ENCODE measurements at places on chromosomes 4 and X.

DNA sequence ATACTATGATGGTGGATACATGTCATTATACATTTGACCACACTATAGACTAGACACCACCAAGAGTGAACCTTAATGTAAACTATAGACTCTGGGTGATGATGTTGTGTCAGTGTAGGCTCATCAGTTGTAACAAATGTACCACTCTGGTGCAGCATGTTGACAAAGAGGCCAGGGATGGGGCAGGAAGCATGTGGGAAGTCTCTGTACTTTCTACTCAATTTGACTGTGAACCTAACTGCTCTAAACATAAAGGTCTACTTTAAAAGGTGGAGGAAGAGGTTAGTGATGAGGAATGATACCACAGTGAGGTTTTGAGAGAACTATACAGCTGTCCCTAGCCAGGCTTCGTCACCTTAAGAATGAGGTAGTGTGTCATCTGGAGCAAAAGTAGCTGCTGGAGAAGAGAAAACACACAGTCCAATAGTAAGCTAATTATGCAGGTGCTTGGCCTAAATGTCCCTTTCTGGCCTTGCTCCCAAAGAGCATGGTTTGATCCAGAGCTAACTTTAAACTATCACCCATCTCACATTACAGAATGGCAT, 38.4 kb downstream of the GRSF1 start:
- no peak for DNase-seq

DNA sequence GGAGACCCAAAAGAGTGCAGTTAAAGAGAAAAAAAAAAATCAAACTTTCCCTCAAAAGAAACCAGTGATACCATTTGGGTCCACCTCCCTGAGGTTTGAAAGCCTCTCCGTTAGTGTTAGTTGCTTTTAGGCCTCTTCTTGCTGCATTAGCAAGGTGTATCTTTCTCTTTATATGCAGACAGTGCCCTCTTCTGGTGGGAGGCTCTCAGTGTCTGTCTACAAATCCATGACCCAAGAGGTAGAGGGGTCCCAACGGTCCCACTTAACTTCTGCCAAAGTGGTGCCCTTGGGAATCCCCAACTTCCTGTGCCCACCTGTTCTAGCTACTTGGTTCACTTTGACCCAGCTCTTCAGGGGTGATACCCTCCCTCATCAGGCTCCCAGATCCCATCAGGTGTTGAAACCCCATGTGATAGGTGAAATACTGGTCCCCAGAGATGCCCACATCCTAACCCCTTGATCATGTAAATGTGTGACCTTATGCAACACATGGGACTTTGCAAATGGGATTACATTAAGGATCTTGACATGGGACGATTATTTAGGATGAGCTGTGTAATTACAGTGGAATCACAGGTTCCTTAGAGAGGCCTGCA, 63.7 kb upstream of the CD99 start:
- DNase-seq = peak; percentile 40

DNA sequence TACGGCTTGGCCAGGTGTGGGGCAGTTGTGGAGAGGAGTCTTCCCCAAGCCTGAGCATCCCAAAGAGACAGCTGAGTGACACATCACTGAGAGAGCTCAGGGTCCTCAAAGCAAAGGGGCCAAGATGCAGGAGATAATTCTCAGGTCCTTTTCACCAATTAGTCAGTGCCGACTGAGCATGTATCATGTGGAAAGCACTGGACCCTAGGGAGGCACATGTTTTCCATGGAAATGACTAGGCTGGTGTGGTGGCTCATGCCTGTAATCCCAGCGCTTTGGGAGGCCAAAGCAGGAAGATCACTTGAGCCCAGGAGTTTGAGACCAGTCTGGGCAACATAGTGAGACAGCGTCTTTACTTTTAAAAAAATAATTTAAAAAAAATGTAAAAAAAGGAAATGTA, 67.3 kb upstream of the PRPS1 start:
- DNase-seq = no peak

DNA sequence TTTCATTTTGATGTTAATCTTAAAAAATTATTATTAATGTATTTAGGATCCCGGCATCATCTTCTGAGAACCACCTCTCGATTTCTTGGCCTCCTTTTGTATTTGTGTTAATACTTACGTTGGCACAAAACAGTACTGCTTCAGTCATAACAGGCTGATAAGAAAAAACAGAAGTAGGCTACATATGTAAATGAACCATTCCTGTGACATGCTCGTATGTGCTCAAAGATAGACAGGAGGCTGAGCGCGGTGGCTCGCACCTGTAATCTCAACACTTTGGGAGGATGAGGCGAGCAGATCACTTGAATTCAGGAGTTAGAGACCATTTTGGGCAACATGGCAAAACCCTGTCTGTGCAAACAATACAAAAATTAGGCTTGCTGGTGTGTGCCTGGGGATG, 109.4 kb upstream of the H2AZ1 start:
- DNase-seq = no peak

GRCh38 chr4:11546391-11547175, 117.9 kb upstream of the HS3ST1 start:
- DNase-seq = no peak

DNA sequence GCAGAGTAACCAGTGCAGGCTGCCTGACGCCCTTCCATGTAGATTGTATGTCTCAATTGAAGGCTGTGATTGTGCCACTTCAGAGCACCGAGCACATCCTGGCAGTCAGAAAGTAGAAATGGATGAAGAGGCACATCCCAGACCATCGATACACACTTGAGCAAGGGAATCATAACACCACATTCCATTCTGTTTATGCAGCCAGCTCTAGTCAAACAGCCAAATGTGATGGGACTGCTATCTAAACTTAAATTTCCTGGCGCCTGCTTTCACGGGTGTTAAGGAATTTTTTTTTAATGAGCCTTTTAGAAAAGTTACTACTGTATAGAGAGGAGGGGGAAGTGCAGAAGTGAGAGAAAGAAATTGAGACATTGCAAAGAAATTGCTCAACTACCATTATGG, 84.4 kb downstream of the PPARGC1A start:
- DNase-seq = no peak

GRCh38 chrX:48468693-48469691, 1.1 kb downstream of the SLC38A5 start:
- peak; percentile 54 for DNase-seq

DNA sequence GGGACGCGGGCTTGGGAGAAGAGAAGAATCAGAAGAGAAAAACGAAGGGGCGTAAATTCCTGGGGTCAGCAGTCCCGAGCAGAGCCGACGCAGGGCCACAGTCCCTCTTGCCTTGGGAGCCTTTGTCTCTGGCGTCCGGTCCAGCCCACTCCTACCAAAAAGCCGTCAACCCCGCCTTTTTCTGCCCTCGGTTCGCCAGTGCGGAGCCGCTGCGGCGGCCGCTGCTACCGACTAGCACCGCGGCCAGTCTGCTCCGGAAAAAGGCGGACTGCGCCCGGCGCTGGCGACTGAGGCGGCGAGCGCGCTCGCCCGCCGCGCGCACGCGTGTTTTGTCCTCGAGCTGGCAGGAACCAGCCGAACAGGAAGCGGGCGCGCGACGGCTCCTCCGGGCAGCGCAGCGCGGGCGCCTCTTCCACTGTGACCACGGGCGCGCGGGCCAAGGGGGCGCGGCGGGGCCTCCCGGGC, 502 bp downstream of the HNRNPDL start:
- no peak for DNase-seq

DNA sequence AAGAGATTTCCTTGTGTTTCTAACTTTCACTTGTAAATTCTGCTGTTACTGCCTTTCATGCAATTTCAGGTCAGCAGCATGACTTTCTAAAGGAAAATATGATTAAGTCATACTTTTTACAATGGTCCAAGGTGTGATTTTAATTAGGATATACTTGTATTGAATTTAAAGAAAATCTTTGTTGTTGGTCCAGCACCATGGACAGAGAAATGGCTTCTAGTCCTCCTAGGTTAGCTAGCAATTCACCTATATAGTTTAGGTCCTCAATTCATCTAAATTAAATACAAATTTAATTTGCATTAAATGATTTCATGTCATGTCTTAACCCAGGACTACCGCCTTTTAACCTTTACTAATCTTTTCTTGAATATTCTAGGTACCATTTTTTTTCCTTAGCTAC, 304.9 kb upstream of the RPS6KA3 start:
- DNase-seq = no peak

DNA sequence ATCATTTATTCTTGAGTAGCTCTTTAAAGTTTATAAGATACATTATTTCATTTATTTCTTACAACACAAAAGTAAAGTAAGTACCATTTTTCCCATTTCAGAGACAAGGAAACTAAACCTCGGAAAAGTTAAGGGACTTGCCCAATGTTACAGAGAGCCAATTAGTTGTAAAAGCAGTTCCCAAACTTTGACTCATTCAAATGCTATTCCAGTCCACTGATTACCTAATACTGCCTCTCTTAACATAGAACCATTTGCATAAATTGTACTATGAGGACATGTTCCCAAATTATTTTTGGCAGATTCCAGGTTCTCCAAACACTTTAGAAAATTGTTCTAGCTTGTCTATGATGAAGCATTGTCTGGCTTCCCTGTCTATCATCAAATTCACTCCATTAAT, 45.6 kb upstream of the GRIA3 start:
- DNase-seq = no peak

GRCh38 chrX:13295841-13296240, 24.0 kb downstream of the ATXN3L start:
- no peak for DNase-seq

DNA sequence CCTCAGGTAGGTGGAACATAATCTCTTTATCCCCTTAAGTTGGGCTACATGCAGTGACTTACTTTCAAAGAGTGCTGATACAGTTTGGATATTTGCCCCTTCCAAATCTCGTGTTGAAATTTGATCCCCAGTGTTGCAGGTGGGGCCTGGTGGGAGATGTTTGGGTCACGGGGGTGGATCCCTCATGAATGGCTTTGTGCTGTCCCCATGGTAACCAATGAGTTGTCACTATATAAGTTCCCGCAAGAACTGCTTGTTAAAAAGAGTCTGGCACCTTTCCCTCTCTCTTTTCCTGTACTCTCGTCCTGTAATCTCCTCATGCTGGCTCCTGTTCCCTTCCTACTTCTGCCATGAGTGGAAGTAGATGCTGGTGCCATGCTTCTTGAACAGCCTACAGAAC, 71.3 kb downstream of the GLRA3 start:
- no peak for DNase-seq

DNA sequence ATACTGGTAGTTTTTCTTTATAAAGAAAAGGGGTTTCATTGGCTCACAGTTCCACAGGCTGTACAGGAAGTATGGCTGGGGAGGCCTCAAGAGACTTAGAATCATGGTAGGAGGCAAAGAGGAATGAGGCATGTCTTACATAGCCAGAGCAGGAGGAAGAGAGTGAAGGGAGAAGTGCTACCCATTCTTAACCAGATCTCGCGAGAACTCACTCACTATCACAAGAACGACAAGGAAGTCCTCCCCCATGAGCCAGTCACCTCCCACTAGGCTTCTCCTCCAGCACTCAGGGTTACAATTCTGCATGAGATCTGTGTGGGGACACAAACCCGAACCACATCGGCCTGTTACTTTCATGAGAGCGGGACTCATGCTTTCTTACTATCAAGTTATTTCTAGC, 240.5 kb downstream of the TENM3 start:
- no peak for DNase-seq

- no peak for DNase-seq
Measured at GRCh38 chrX:68895778-68896177, 67.0 kb downstream of the EFNB1 start.

- no peak for DNase-seq
Measured at GRCh38 chr4:165635951-165636350, 237.1 kb upstream of the TLL1 start.

All from activated CD8-positive, alpha-beta memory T cell treated with anti-CD3 and anti-CD28 coated beads, Interleukin-2, amount 50 U/mL, for 4 hours (primary cell).